ENCODE measurements at places on chromosomes 6 and 20.

DNA sequence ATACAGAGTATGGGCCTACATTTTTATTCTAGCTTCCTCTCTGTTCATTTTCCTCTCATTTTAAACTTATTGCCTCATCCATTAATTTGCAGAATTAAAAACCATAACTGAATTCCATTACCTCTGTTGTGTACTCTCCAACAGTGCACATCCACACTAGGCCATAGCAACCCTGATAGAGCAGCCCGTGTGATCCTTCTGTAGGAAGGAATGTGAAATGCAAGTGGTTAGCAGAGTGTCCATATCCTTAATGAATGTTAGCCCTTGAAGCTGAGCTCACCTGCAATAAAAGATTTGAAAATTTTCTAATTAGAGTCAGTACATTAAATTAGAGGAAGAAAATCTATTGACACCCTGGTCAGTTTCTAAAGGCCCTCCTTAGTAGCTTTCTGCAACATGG is 6.5 kb upstream of the GRIK2 start:
- no peak for DNase-seq

GRCh38 chr6:12869816-12870432 is 153.4 kb downstream of the PHACTR1 start:
- no peak for DNase-seq

DNA sequence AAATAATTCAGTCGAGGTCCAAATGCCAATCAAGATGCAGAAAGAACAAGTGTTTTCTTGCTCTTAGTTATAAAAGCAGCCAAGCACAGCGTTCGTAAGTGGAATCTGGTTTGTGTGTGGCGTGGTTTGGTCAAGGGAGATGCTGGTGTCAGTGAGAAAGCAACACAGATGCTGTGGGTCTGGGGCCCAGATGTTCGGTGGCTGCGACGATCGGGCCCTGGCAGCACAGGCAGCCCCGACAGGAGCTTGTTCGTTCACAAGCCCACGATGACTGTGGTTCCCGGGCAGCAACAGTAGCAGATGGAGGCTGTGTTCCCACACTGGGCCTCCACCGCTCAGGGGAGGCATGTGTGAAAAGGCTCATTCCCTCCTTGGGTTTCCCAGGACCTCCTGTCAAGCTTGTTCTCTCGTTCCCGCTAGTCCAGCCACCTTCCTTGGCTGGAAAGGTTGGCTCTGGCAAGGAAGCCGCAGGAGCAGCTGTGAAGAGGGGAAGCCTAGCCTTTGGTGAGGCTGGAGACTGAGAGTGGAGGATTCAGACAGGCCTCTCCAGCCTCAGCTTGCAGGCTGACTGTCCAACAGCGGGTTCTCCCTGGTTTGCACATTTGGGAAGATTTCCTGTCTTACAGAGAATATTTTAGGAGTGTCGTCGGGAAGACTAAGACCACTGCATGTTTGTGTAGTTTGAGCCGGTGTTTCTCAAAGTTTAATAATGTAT is 304.7 kb downstream of the QKI start:
- DNase-seq, result no peak

GRCh38 chr6:89977808-89978748 is 83.8 kb downstream of the GJA10 start:
- no peak for DNase-seq

DNA sequence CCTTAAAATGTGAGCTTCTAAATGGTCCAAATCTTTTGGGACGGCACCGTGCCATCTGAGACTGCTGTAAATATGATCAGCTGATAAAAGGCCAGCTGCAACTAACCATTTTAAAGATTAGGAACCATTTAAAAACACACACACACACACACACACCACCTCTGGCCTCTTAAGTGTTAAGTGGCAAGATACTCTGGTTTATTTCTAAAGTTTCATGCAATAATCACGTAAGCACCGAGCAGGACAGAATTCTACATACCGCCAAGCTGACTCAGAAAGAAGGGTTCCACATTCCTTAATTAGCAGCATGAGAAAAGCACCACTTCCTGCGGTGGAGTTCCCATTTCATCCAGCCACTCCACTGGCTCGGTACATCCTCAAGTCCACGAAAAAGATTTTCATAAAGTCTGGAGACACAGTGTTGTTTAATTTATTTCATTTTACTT is 17.8 kb upstream of the ZNF217 start:
- DNase-seq, result no peak

DNA sequence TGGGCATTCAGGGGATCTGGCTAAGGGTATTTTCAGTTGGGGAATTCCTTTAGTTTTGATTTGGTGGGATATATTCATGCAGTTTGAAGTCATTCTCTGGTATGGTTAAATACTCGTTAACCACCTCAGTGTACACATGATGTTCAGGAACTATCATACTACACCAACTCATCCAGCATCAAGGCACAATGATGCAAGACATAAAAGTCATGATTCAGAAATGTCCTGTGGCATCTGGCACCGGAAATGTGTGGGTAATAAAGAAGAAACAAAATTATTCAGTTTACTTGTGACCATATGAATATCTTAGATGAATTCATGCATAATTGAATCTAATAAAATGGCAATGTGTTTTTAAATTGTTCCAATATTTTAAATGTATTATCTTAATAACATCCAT is 129.0 kb upstream of the BMP5 start:
- no peak for DNase-seq

Data from effector CD8-positive, alpha-beta T cell (primary cell).